ENCODE measurements at places on chromosomes 6 and 20.

- DNase-seq = no peak
Measured at GRCh38 chr6:70537266-70537665, 29.5 kb upstream of the SDHAF4 start.

- DNase-seq = no peak
Measured at GRCh38 chr6:84774157-84774984, 10.0 kb upstream of the TBX18 start.

- no peak for DNase-seq
Measured at GRCh38 chr6:27112974-27113373, 134.5 kb upstream of the PRSS16 start.

- DNase-seq = no peak
Measured at GRCh38 chr6:160347259-160348222, 637 bp upstream of the SLC22A3 start.

GRCh38 chr6:39051399-39052122 lies 3.0 kb downstream of the GLP1R start:
- DNase-seq = no peak

GRCh38 chr6:134407791-134408190 lies 89.9 kb upstream of the SGK1 start:
- no peak for DNase-seq

DNA sequence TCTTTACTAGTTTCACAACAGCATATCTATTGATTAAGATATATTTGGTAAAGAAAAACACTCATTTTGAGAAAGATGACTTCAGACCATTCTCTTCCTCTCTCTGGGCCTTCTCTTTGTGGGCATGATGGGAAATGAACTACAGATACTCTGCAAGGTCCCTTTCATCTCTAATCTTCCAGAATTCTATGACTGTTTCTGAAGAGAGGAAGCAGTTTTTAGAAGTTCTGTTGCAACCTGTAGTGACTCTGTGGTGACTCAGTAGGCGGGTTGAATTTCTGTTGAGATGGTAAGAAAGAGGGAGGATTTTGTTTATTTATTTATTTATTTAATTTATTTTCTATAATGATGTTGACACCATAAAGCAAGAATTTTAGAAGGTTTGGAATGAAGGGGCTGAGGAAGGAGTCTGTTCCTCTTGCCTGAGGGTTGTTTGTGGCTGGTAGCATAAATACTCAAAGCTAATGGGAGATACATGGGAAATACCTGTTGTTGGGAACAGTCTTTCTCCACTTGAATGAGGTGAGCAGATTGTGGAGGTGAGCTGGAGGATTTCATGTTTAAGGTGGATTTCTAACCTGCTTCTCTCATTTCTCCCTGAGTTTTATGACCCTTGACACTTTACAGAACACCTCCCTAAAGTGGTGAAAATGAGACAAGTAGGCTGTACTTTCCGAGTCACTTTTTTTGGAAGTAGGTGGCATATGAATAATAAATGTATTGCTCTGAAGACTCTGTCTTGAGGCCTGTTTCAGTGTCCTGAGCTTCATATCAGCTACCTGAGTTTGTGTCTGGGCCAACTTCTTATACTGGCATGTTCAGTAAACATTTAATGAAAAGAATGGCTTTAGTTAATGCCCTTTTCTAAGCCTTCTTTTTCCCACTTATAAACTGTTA lies 15.0 kb downstream of the ACSS2 start:
- DNase-seq = no peak

DNA sequence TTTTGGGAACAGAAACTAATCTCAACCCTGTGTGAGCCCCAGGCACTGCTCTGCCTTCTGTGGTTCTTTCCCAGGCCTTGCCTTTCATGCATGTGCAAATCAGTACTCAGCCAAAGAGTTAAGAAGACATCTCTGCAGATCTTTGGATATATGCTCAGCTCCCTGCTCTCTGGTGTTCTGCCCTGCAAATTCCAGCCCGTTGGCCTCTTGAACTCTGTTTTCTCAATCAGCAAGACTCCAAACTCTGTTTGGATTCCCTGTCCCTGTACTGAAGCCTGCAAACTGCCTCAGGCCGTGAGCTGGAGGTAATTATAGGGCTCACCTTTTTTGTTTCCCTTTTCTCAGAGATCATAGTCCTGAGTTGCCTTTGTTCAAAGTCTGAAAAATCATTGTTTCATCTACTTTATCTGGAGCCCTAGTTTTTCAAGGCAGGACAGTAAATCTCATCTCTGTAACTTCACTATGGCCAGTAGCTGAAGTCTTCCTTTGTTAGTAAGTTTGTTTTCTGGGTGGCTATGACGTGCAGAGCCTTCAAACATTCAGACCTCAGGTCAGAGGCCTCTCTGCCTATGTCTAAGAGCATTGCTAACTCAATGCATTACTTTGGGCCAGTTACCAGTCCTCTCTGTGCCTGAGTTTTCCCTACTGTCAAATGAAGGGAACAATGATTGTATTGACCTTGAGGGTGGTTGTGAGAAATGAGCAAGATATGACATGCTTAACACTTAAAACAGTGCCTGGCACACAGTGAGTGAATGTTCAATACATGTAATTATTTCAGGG lies 15.9 kb upstream of the MDFI start:
- no peak for DNase-seq

DNA sequence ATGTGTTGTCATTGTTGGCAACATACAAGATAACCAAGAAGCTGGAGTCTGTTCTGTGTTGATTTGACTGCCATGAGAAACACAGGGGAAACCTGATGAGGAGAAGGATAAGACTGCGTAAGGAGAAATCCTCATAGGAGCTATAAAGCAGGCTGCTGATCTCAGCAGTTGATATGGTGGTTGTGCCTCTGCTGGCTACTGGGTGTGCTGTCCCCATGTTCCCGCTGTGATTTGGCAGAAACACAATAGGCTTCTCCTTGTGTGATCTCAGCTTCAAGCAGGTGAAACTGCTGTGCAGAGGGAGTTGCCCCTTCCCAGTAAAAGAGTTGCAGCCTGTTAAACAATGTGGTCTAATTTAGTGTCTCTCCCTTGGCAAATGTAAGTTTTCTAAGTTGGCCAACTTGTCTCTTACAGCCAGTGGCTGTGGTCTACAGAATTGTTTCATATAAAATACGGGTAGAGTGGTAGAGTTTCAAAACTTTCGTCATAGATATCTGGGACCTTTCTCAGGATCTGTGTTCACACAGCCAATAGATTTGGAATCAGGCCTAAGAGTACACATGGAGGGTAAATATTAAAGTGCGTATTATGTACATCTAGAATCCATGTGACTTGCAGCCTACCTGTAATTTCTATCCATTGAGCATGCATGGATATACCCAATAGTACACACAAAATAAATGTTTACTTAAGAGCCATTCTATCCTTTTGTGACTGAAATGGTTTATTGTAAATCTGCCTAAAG lies 78.4 kb downstream of the RNF144B start:
- no peak for DNase-seq

DNA sequence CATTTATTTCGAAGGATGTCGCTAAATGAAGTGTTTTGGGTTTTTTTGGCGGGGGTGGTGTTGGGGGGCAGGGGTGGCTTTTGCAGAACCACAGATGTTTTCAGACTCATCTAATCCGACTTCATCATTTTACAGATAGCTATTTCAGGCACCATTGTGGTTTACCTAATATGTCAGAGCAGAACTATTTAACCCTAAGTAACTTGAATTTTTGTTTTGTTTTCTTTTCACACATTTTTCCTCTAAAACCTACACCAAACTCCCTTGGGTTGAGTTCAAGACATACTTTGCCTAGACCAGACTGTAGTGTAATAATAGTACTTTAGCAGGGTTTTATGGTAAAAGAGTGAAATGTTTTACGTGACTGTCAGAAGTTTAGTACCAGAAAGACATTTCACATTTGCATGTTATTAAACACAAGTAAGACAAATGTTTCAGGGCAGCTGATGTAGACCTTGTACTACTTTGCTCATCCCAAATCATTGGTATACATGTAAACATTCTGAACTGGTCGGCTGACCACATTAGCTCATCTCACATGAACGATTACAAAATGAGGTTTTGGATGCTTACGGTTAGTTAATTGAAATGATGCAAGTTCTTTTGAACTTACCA lies 37.7 kb downstream of the MAP3K4 start:
- DNase-seq = no peak

GRCh38 chr6:14274546-14275492 lies 157.2 kb downstream of the CD83 start:
- DNase-seq = no peak

- DNase-seq = no peak
Measured at GRCh38 chr6:37537548-37537947, 37.9 kb upstream of the CCDC167 start.

DNA sequence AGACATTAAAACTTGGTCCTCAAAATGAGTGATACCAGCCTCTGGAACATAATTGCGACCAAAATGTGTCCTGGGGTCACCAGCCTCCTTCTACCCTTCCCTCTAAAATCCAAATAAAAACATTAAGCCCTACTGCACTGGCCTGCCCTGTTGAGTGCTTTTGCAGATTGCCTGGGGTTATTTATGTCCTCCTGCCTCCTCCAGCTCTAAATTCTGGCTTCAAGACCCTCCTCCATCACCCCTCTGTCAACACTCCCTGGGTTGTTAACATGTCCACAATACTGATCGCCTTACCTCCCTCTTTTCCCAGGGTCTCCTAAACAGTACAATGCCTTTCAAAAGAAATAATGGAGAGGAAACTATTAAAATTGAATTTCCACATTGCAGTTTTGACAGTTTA lies 327.5 kb downstream of the NRN1 start:
- no peak for DNase-seq

DNA sequence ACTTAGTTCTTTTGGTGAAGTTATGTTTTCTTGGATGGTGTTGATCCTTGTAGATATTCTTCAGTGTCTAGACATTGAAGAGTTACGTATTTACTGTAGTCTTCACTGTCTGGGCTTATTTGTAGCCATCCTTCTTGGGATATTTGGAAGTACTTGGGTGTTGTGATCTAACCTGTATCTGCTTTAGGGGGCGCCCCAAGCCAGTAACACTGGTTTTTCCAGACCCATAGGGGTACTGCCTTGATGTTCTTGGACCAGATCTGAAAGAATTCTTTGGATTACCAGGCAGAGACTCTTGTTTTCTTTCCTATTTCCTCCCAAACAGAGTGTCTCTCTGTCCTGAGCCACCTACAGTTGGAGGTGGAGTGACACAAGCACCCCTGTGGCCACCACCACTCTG lies 309.1 kb upstream of the IMPG1 start:
- DNase-seq = no peak

DNA sequence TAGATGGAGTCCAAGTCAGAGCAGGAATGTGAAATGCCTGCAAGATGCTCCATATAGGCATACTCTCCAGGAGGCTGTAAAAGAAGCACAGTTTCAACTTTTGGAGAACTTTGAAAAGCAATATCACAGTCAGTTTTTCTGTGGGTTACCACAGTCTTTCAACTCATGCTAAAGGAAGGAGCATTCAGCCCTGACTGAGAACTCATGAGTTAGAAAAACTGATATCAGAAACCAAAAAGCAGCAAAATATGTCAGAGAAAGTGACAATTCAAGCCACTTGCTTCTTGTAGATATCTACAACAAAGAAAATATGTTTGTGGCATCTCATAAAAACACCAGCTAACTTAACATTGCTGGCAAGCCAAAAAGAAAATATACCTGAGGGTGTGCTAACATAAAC lies 36.1 kb upstream of the PTCHD4 start:
- DNase-seq = no peak

DNA sequence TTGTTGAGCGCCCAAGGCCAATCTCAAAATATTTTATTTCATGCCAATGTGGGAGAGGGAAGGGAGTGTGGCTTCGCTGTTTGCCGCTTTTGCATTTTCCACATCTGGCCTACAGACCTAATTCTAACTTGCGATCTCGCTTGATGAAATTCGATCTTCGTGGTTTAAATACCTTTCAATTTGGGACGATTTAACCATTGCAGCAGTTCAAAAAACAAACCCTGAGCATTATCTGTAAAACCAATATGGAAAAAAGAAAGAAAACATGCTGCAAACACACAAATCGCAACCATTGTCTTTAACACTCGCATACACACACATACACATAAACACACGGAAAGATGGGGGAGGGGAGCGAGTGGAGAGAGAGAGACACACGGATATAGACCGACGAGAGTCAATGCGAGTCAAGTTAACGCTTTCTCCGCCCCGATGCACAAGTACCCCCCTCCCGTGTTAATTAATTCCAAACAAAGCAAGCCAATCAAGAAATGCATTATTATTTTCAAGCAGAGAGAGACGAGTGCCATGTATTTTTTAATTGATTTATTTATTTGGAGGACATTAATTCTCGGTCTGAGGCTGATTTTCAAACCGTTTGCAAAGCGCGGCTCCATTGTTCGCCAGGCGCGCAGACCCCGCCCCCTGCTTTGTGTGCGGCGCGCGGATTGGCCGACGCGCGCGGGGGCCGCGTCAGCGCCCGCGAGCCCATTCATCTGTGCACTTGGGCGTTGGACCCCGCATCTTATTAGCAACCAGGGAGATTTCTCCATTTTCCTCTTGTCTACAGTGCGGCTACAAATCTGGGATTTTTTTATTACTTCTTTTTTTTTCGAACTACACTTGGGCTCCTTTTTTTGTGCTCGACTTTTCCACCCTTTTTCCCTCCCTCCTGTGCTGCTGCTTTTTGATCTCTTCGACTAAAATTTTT lies at the start of gene MARCKS:
TSS of gene MARCKS (plus strand) at position 721 of the 931 bp plus-strand sequence. CDS start 401 bp downstream, outside the sequence.
- DNase-seq = peak; percentile 37

GRCh38 chr20:37846573-37846972 lies 56.4 kb upstream of the VSTM2L start:
- no peak for DNase-seq

DNA sequence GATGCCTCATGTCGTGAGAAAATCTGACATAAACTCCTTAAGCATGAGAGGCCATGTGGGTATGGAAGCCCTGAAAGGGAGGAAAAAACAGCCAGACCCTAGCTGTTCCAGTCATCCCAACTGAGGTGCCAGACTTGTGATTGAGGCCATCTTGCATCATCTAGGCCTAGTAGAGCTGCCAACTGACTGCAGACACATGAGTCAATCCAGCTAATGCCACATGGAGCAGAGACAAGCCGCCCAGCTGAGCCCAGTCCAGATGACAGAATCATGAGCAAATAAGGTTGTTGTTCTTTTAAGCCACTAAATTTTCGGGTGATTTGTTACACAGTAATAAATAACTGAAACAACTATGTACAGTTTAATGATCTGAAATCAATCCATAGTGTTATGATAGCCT lies 680.9 kb downstream of the MAFB start:
- no peak for DNase-seq

- no peak for DNase-seq
Measured at GRCh38 chr6:115512923-115513322, 547.8 kb downstream of the FRK start.

- no peak for DNase-seq
Measured at GRCh38 chr20:50085481-50086365, 27.2 kb downstream of the UBE2V1 start.

DNA sequence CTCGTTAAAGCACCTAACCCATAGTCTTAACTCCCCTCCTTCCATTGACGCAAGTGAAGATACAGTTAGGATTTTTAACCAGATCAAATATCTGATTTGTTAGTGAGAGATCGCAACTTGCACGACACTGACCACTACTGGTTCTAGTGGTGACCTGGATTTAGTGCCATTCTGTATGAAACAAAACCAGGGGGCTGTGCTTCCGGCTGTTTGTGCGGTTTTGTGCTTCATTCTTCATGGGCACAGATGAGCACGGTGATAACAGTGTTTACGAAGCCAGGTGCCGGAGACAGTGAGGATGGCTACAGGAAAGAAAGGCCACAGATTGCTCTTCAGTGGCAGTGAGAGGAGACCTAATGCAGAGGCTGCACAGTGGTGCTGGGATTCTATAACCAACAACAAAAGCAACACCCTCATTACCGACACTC lies 75.5 kb downstream of the NOL4L start:
- no peak for DNase-seq

All from esophagus squamous epithelium (tissue), 5 donors.